ENCODE measurements at places on chromosomes 12 and 14.

- DNase-seq = peak; percentile 38
These were observed 888 bp upstream of the PPP1R12A start for GRCh38 chr12:79935624-79936345.

DNA sequence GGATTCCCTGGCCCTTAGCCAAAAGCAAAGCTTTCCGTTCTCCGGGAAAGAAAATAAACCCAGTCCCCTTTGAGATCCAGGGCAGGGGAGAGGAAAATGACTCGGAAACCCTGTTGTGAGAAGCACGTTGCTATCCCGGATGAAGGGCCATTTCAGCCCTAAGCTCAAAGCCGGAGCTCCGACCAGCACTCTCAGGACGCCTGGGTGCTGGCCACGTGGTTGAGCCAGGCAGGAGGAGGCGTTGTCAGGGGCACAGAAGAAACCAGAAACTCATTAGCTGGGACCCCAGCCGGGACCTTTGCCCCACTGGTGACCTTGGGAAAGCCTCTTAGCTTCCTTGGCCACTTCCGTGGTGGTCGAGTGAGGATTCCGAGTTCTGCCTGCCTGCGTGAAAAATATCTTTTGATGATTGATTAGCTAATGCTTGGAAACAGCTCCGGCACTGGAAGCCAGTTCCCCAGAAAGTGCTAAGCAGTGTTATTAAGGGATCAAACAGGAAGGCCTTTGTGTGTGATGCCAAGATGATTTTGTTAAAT, 57.6 kb upstream of the FZD10 start:
- DNase-seq = no peak

DNA sequence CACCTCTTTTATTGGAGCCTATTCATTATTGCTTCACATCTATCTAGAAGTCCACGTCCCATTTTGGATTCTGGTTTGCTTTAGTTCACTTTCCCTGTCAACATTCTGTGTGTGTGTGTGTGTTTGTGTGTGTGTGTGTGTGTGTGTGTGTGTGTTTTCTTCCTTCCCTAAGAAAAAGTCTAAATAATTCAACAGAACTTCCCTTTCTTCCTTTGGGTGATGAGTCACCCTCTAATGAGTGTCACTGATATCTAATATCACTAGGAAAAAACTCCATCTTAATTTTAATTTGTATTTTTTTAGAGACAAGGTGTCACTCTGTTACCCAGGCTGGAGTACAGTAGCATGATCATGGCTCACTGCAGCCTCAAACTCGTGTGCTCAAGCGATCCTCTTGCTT, 234.2 kb downstream of the TTC8 start:
- DNase-seq = no peak

- DNase-seq = no peak
These were observed 56.7 kb downstream of the PPFIBP1 start for GRCh38 chr12:27580561-27581330.

DNA sequence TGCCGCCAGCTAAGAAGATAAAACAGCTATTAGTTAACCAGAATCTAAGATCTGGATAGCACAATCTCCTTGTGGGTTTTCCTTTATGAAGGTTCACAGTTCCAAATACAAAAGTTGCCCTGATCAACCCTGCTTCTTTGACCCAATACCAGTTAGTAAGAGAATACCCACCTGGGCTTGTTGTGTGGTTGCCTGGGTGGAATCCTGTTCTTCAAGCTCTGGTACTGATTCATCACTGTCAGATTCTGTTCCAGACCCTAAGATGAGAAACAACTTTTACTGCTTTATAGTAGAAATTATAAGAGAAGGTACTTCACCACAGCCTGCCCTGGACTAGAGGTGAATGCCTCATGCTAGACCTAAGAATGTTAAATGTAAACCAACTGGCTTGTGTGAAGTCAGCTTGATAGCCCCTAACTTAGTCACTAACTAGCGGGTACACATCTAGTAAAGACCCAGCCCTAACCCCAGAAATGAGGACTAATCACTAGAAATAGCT, 10.6 kb downstream of the NACA start:
- DNase-seq = no peak

DNA sequence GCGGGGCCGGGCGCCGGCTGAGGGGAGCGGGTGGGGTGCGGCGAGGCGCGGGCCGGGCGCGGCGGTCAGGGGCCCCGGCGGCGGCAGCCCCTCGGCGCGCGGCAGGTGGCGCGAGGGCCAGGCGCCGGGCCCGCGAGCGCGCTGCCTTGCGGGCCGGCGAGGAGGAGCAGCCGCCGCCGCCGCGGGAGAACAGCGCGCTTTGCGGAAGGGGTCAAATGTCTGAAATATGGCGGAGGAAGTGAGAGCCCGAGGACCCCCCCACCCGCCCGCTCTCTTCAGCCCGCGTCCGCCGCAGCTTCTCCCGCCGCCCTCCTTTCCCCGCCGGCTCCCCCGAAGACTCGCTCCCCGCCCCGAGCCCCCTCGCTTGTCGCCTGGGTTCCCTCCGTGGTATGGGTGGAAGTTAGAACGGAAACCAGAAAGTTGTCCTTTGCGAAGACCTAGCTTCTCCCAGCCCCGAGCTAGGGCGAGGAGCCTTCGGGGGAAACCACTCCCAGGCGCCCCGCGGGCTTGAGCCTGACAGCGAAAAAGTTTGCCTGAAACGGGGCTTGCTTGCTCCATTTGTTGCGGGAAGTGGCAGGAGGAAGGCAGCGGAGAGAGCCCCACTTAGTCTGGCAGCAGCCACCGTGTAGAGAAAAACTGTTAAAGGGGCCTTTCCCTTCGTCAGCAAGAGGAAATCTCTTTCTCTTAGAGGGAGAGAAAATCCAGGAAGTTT, 551 bp downstream of the RAP1B start:
- peak; percentile 58 for DNase-seq

DNA sequence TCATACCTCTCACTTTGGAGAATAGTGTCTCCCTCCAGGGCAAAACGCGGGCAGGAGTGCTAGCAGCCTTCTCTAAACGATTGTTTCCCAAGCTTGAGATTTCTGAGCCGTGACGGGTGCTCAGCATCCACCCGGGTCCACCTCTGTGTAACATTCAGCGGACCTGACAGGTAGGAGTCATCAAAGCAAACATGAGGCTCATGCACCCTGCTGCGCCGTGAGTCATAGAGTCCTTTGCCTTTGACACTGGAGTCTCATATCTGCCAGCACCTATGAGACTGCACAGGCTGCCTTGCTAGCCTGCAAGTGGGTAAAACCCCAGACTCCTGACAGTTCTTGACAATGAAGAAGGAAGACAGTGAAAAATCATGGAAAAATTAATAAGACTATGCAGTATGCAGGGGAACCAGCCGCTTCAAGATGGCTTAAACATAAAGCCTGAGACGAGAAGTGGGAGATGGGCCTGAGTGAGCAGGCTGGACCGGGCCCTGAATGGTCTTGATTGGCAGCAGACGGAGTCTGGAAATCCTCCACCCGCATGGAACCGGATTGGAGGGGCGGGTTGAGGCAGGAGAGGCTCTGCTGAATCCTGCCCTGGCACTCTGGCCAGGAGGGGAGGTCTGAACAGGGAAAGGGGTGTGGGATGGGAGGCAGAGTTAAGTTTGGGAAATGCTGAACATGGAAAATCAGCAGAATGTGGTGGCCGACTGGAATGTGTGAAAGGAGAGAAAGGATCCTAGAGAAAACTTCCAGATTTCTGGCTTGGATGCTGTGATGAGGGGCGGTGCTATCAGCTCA, 54.2 kb downstream of the LGMN start:
- DNase-seq = no peak

- DNase-seq = no peak
These were observed 118.7 kb downstream of the BEGAIN start for GRCh38 chr14:100468557-100468956.

DNA sequence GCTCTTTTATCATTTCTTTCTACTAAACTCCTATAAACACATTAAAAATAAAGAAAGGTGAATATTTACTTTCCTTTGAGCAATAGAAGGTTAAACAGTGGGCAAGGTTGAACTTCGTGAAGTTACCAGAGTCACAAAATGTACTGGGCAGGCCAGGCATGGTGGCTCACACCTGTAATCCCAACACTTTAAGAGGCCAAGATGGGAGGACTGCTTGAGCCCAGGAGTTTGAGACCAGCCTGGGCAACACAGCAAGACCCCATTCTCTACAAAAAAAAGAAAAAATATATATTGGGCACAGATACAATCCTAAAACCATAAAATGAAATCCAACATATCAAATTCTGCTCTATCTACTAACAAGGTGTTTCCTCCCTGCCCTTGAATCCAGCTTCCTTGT, 60.7 kb upstream of the VPS33A start:
- DNase-seq = no peak

DNA sequence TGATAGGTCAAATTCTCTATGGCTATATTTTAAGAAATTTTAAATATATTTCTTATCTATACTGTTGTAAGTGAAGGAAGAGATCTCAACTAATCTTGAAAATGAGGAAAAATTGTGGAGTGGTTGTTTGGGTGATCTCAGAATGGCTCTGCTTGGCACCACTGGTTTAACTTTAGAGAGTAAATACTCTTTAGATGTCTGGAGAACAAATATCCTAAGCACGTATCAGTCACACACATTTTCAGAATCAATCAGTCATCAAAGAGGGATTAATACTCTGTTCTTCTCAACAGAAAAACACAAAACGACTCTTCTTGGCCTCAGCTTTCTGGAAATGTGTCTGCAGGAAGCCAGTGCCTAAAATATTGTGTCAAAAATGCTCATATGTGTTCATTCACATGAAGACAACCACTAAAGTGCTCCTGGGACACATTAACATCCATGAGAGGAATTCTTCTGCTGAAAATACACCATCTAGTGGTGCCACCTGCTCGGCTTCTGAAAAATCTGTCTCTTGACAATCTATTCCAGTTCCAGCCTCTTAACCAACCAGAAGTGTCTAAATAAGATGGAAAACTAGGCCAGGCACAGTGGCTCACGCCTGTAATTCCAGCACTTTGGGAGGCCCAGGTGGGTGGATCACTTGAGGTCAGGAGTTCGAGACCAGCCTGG, 81.1 kb upstream of the CCDC198 start:
- DNase-seq = no peak

GRCh38 chr12:6532927-6533652, 1.2 kb upstream of the GAPDH start:
- DNase-seq = peak; percentile 25

DNA sequence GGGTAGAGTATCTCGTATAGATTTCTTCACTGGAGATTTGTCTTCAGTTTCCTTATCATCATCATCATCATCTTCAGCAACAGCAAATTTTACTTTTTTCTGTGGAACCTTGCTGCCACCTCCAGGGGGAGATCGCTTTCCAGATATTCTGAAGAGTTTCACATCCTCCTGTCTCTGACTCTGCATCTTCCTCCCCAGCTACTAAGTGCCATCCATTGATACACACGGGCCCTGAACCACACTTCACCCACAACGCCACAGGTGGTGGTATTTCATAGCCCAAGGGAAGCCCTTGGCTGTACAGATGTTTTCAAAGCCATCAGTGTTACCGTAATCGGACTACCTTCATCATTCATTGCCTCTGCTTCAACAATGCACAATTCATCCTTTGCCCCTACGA, 82.2 kb downstream of the PPP2R5C start:
- DNase-seq = peak; percentile 79

- DNase-seq = no peak
These were observed 43.2 kb downstream of the CALM1 start for GRCh38 chr14:90440021-90440451.

DNA sequence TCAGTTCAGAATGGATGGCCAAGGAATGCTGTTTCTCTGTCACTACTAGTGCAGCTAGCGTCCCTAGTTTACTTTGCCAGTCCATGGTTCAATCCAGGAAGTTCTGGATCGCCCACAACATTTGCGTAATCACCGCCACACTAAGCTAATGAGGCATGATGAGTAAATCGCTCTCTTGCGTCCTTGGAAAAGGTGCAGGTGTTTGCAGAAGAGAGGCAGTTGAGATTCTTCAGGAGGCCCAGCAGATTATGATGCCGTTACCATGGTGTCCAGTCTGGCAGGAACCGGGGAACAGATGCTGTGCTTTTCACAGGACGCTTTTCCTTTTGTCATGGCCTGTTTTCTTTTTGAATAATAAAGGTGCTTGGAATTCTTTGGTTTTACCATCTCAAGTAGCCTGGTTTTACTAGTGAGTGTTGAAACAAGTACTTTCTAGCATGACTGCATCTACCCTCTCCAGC, 9.0 kb downstream of the TPH2 start:
- no peak for DNase-seq

GRCh38 chr12:50101663-50102062, 2.1 kb upstream of the GPD1 start:
- DNase-seq = no peak

DNA sequence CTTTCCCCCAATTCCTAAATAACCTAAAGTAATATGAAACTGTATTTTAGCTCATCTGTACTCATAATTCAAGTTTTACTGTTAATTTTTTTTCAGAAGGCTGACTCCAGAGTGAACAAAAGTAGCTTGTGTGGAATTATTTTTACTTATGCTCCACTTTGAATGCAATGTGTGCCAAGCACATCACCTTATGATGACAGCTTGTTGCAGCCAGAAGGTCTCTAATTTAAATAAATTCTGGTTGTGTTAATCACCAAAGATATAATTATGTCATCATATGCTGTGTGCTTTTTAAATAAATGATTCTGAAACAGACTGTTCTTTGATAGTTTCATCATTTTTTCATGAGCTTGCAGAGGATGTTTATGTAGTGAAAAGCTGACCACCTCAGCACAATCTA, 283.1 kb downstream of the TMEM117 start:
- no peak for DNase-seq

DNA sequence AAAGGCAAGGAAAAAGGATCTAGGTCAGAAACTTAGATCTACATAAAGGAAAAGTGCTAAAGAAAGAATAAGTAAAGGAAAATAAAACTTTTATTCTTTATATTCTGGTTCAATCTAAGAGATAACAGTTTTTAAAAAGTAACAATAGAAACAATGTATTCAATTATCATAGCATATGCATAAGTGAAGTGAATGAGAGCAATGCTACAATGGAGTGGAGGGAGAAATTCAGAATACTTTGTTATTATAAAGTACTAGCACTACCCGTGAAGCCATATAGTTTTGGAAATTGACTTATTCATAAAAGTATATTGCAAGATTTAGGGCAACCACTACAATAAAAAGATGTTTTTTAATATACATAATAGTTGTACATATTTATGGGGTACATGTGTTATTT, 586.0 kb upstream of the MDGA2 start:
- DNase-seq = no peak

GRCh38 chr14:70192915-70193314, 4.2 kb upstream of the SLC8A3 start:
- DNase-seq = no peak

- no peak for DNase-seq
These were observed 50.3 kb downstream of the BCAT1 start for GRCh38 chr12:24898606-24899005.

- DNase-seq = no peak
These were observed 33.4 kb downstream of the LRTM2 start for GRCh38 chr12:1853716-1854115.

- no peak for DNase-seq
These were observed 23.7 kb upstream of the HDAC7 start for GRCh38 chr12:47843226-47843980.

GRCh38 chr14:69876221-69876847, 2.9 kb upstream of the SMOC1 start:
- no peak for DNase-seq

DNA sequence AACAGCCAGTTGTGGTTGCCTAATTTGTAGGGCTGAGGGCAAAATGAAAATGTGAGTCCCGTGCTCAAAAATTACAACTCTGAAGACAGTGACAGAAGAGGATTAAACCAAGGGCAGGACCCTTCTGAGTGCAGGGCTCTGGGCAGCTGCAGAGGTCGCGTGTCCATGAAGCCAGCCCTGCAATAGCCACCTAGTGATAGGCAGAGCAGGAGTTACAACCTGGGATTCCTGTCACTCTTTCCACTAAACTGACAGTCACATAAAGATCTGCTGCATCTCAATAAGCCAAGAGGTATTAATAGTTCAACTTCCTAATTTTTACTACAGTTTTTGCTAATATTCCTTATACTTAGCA, 94.1 kb downstream of the SLC2A13 start:
- no peak for DNase-seq

Data from CD4-positive, alpha-beta T cell treated with Interleukin-21 for 1 hour (primary cell).